ENCODE measurements at places on chromosomes 4 and X.

DNA sequence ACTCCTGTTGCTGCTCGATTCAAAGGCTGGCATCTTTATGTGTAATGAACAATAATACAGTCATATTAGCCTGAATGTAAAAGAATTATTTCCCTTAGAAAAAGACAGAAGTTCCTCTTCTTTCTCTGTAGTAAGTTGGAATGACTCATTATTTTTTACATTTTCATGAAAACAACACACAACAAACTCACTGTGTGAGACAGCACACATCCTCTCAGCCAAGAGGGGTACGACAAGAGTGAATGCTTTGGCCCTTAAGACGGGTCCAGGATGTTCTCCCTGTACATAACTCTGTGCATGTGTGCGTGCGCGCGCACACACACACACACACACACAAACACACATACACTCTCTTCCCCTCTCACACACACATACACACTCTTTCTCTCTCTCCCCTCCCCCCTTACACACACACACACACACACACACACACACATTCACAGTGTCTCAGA, 72.8 kb downstream of the MANBA start:
- no peak for DNase-seq

- DNase-seq = no peak
Observed at GRCh38 chr4:42954963-42955669, 62.6 kb downstream of the GRXCR1 start.

GRCh38 chrX:72101597-72102037, 30.1 kb downstream of the RTL5 start:
- no peak for DNase-seq

DNA sequence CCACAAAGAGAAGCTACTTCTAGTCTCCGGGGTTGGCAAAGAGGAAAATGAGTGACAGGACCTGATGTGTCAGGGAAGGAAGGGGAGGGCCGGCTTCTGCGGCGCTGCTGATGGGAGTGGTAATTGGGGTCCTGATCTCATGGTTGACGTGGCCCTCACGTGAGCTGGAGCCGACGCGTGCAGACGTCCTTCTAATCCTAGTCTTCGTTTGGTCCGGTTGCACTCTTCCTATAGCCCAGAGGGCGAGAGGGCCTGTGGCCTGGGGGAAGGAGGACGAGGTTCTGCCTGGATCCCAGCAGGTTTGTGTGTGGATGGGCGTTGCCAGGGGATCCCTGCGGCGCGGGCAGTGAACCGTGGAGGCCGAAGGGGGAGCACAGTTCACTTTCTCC, at the start of gene ARMCX1:
TSS of gene ARMCX1 (plus strand) at position 186 of the 389 bp plus-strand sequence. CDS start 2,384 bp downstream, outside the sequence.
- DNase-seq = peak; percentile 25

DNA sequence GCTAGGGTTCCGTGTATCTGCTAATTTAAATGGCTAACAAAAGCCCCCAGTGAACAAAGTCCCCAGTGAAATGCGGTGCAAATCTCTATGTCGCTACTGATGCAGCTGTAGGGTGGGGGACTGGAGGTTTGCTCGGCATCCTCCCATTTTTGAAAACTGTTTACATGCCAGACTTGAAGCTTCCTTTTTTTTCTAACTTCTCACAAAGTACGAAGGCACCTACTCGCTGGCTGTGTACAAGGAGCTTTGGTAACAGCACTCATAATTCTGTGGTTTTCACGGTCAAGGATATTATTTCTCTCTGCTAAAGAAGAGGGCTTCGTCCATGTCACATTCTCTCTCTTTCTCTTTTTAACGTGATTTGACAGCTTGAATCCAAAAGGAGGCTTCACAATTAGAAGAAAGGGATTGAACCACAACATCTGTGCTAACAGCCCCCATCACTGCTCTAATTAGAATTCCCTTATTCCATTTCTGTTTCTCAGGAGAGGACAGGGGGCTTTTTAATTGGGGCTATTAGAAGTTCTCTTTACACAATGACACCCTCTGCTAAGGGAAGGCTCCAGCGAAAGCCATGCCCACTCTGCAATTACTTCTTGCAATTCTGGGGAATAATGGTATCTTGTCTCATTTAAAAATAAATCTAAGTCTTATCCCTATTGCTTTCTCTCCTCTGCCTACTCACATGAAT, 46.7 kb downstream of the TMEM156 start:
- no peak for DNase-seq

GRCh38 chr4:107618656-107619055, 101.4 kb downstream of the PAPSS1 start:
- no peak for DNase-seq

DNA sequence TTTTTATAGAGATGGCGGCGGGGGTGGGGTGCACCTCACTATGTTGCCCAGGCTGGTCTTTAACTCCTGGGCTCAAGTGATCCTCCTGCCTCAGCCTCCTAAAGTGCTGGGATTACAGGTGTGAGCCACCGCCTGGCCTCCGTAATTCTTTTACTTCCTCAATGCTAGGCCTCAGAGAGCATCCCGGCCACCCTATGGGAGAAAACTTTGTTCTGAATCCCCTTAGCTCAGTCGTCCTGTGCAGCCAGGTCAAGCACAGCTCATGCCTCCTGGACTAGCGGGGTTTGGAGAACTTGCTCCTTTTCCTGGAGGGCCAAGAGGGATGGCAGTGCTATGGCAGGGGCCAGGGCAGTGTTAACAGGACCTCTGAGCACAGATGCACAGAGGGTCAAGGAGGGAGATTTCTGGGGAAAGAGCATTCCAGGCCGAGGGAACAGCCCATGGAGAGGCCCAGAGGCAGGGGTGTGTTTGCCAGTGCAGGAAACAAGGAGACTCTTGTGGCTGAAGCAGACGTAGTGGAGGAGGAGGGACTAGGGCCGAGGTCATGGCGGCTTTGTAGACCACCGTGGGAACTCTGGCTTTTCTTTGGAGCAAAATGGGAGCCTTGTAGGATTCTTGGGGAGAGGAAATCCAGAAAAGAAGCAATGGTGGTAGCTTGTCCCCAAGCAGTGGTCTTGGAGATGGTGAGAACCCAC, 9.8 kb upstream of the TNIP2 start:
- DNase-seq = no peak

DNA sequence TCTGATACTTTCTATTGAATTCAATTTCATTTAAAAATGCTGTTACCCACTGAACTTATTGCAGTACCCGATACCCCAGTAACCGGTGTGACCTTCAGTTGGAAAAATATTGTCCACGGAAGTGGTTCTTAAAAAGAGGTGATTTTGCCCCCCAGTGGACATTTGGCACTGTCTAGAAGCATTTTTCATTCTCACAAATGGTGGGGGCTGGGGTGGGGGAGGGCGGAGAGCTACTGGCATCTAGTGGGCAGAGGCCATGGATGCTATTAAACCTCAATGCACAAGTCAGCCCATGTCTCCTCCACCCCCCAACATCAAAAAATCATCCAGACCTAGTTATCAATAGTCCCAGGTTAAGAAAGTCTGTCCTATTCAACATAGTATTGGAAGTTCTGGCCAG, 19.6 kb upstream of the CHM start:
- DNase-seq = no peak

DNA sequence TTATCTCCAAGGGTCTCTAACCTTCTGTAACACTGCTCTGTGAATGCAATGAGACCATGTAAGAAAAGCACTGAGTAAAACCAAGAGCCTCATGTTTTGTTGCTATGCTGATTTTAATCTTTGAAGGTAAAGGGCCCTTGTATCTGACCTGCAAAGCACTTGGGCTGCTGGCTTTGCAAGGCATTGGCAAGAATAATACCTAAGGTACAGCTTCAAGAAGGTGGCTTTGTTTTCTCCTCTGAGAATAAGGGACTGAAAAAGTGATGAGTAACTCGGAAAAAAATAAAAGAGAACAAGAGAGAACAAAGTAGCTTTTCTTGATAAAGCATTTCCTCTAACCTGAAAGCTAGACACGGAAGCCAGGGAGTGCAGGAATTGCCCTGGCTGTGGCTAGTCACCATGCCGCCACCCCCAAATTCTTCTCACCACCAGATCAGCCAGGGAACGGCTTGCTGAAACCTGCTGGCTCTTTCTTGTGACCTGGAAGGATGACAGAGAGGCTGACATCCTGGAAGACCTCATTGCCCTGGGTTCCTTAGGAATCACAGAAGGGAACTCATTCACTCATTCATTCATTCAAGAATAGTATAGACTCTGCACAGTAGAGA, 41.8 kb upstream of the HS3ST1 start:
- DNase-seq = no peak

GRCh38 chr4:56870946-56871345, 36.8 kb upstream of the REST start:
- no peak for DNase-seq

GRCh38 chr4:24849756-24850155, 54.4 kb downstream of the SOD3 start:
- DNase-seq = no peak

- peak; percentile 48 for DNase-seq
Observed at GRCh38 chr4:55635741-55636655, at the start of gene NMU. TSS of gene NMU (minus strand) at chr4:55636298. CDS start at chr4:55636192, 106 bp downstream.

- no peak for DNase-seq
Observed at GRCh38 chr4:177313263-177313662, 3.6 kb downstream of the NEIL3 start.

DNA sequence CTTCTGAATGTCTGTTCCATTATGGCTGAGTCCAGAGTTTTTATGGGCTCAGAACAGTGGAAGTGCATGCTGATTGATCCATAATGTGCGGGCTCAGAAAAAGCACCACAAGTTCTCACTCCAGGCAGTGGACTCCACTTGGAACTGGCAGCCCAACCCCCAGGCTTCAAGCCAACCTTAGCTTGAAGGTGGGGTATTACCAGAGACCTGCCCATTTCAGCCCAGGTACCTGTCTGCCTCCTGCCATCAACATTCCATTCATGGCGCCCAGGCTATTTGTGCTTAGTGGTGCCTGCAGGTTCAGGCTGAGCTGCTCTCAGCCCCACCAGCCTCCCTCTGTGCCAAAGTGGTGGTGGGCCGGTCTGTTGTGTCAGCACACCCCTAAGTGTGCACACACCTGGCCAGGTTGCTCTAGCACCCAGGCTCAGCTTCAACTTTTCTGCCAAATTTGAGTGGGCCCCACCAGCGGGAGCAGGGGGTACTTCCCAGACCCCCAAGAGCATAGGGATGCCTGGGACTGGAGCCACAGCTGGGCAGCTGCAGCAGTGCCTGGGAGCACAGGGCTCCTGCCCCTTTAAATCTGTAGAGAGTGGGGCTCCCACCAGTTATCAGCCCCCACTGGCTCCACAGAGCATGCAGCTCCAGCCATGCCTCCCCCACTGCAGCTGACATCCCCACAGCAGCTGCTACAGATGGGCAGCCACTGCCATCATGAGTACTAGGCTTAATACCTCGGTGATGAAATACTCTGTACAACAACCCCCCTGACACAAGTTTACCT, 1025.3 kb downstream of the PCDH19 start:
- DNase-seq = no peak

GRCh38 chr4:139670775-139671174, 5.2 kb downstream of the MGST2 start:
- DNase-seq = no peak

DNA sequence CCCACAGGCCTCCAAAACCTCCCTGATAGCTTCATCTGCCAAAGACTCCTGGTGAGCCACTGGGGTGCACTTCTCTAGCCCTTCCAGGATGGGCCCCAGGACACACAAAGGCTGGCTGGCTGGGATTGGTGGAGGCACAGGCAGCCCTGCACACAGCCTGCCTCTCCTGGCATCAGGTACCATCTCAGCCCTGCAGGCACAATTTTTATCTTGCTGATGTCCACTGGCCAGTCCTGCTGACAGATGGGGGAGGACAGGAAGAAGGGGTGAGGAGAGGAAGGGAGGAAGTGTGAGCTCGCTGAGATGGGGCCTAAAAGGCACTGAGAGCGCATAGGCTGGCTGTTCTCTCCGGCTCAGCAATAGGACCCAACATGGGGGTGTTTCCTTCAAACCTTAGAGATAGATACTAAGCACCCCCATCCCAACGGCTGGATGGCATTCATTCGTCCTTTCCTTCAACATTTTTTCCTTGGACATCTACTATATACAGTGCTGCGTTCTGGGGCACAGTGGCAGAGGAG, 92.7 kb downstream of the PJA1 start:
- no peak for DNase-seq

GRCh38 chr4:185950891-185951290, 118.1 kb upstream of the TLR3 start:
- no peak for DNase-seq

DNA sequence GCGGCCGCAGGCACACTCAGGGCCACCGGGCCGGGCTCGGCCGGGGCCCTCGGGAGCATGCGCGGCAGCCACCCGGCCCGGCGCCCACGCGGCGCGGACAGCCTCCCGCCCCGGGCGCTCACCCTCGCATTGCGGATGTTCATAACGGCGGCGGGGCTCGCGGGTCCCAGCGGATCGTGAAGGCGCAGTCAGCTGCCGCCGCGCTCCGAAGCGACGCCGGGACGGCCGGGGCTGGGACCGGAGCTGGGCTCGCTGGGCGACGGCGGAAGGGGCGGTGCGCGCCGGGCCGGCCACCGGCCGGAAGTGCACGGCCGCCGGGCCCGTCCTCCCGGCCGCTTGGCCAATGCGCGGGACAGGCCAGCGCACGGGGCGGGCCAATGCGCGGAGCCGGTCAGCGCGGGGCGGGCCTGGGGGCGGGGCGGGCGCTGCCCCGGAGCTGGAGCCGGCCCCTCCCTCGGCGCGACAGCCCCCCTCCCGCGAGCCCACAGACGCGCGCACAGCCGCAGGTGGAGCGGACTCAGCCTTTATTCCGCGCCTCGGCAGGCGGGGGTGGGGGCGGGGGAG, at the start of gene NAA10:
TSS of gene NAA10 (minus strand) at position 276 of the 564 bp plus-strand sequence. CDS start at position 143, 133 bp downstream.
- peak; percentile 73 for DNase-seq

- DNase-seq = no peak
Observed at GRCh38 chr4:145132511-145133098, 34.5 kb downstream of the ABCE1 start.

GRCh38 chr4:68907788-68908700, 43.6 kb downstream of the UGT2A3 start:
- DNase-seq = no peak

DNA sequence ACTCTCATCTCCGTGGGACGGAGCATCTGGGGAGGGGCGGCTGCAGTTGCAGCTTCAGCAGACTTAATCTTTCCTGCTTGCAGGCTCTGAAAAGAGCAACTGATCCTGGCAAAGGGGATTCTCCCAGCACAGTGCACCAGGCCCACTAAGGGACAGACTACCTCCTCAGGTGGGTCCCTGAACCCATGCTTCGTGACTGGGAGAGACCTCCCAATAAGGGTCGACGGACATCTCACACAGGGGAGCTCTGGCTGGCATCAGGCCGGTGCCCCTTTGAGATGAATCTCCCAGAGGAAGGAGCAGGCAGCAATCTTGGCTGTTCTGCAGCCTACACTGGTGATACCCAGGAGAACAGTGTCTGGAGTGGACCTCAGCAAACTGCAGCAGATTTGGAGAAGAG, 303.3 kb upstream of the FGF16 start:
- DNase-seq = no peak

Measured in activated naive CD8-positive, alpha-beta T cell treated with anti-CD3 and anti-CD28 coated beads, Interleukin-2, amount 10 ng/mL, durations not matched to agents 7 days and 5 days (primary cell).